ENCODE measurements at places on chromosomes 6 and 20. TPM values are rescaled to one million over a fixed set of nuclear protein-coding genes. Genes with fewer than 3 reads are reported as not detected.
A peak's percentile ranks its signal among the peaks of the same experiment; 100 is the strongest.

- DNase-seq = no peak
Observed at GRCh38 chr6:87660226-87660911, 41.7 kb downstream of the AKIRIN2 start.

MRPL2 gene
- 165 TPM for polyA plus RNA-seq

DNA sequence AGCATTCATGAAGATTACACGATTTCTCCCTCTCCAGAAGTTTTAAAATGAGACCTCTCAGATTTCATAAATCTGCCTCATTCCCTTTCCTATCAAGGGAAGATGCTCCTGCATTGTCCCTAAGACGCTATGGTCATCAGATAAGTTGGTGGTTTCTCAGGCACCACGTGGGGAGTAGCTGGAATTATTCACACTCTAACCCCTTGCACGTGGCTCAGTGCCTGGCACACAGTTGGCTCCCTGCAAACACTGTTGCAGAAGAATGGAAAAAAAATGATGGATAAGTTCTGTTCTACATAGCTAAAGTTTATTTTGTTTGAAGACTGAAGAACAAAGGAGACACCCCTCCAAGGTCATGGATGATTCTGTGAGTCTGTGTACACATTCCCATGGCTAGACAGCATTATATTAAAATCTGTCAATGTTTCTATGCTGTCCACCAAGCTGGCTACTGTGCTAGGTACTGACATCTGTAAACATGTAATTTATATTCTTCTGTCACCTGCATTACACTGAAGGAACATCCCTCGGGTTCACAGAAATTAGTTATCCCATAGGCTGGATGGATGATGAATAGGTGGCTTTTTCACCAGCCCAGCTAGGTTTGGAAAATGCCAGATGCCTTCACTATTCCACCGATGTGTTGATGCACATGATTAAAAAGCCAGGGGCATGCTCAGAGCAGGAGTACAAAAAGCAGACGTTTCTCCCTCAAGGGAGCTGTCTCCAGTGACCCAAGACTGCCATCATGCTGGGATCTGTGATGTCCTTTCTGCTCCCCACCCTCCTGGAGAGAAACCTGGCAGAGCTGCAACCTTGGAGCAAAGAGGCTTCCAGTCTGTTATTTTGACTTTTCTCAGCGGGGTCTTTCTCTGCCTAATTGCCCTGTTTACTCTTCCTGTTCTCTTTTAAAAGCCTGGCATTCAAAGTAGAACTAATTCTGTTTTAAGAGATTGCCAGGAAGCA is 610.5 kb downstream of the UTRN start:
- DNase-seq = no peak

GRCh38 chr6:2173203-2173961 is 72.0 kb downstream of the GMDS start:
- no peak for DNase-seq

DNA sequence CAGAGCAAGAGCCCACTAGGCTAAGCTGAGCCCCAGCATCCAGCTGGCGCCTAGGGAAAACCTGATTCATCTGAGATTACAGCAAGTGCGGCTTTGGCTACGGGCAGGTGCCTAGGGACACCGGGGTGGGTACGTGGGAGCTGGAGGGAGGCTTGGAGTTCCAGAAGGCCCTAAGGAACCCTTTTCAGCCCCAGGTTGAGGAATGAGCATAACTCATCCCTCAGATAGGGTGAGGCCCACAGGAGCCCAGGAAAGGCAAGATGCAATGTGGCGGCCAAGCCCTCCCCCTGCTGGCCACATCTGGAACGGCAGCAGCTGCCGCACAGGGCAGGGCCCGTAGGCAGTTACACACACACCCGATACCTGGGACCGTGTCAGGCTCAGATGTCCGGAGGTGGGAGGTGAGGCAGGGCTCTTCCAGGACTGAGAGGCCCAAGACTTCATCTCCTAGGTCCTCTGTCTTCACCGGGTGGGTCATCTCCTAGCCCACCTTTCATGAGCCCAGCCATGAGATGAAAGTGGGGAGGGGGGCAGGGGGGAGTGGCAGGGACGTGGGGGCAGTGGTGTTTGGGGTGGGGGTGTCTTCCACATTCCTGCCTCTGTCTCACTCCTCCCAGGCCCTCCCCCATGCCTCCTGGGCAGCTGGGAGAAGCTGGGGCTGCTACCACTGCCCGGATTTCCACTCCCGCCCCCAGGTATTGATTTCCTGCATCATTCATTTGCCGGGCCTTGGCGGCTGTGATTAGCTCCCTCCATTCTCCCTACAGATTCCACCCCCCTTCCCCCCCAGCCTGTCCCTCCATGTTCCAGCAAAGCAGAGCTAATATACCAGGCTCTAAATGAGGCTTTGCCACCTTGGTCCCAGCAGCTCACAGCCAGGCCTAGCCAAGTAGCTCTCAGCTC is 5.5 kb downstream of the MDGA1 start:
- peak; percentile 67 for DNase-seq

DNA sequence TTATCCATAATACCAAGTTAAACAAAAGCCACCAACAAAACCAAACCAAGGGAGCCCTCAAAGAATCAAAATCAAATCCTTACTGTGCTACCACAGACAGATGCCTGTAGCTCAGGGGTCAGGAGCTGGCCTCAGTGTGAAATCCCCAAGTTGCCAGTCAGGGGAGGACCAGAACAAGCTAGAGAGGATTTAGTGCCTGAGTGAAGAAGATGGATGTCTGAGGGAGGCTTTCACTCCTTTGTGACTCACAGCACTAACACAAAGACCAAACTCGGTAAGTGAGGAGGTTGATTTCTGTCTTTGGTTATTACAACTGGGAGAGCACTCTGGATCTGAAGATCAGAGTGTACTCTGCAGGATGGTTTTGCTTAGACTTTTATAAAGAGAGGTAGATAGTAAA is 189.9 kb upstream of the ZNF184 start:
- no peak for DNase-seq

ACTL10 gene
- polyA plus RNA-seq = 1.2 TPM

OR2J3 gene
- polyA plus RNA-seq = not detected

GRCh38 chr6:134117409-134117808 is 65.0 kb upstream of the SLC2A12 start:
- DNase-seq = no peak

DNA sequence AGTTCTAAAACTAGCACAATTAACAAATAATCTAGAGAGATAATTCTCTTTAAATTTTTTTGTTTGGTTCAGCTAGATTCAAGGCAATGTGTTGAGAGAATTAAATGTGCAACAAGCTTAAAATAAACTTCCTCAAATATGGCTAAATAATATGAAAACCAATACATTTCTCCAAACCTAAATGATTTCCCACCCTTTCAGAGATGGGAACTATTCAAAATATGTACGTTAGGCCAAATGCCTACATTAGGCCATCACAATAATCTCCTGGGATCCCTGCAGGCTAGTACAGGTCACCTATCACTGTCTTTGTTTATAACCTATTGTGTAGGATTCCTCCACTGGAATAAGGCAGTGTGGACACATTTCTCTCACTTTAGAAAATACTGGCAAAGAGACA is 1.7 kb downstream of the FAXC start:
- no peak for DNase-seq

PEDS1 gene
- 40.2 TPM for polyA plus RNA-seq

DNA sequence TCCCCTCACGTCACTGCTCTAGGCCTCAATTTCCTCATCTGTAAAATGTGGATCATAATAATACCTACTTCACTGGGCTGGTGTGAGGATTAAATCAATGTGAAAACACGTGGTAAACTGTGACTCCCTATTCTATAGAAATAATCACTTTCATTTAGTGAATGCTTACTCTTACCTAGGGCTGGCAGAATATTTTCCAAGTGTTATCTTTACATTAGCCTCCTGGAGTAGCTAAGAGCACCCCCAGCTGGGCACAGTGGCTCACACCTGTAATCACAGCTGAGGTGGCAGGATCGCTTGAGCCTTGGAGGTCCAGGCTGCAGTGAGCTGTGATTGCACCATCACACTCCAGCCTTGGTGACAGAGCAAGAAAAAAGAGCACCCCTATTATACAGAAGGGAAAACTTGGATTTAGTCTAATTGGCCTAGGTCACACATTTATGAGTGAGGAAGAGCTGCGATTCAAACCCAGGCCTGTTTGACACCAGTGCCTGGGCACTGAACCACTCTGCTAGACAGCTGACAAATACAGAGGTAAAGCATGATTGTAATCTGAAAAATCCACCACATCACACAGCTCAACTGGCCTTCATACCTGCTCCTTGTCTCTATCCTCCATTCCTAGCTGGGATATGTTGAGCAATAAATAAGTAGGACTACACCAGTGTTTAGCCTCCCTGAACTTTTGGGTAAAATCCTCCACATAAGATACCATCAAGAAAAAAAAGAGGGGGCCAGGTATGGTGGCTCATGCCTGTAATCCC is 1.4 kb upstream of the SNTA1 start:
- DNase-seq = peak; percentile 23

SMIM26 gene
- polyA plus RNA-seq = 145 TPM

RNF39 gene
- polyA plus RNA-seq = not detected

DNA sequence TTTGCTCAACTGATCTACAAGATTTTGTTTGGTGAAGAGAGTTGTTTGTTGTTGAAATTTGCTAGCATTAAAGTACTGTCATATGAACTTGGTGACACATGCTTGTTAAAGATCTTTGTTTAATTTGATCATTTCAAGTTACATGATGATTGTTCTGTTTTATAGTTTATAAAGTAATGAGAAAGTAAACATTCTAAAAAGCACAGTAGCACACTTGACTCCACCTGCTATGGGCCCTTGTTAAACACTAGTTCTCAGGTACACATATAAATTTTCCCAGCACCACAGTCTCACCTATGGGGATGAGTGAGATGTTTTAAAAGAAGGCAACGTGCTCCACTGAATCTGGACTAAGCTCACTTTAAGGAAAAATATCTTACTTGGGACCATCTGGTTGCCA is 14.1 kb downstream of the MCHR2 start:
- no peak for DNase-seq

- DNase-seq = no peak
Observed at GRCh38 chr6:149015535-149016525, 269.0 kb downstream of the UST start.

- DNase-seq = no peak
Observed at GRCh38 chr20:5845681-5846615, 95.7 kb downstream of the SHLD1 start.

RAET1L gene
- not detected for polyA plus RNA-seq

EIF2S2 gene
- polyA plus RNA-seq = 22.2 TPM

GLP1R gene
- 0.39 TPM for polyA plus RNA-seq

DNA sequence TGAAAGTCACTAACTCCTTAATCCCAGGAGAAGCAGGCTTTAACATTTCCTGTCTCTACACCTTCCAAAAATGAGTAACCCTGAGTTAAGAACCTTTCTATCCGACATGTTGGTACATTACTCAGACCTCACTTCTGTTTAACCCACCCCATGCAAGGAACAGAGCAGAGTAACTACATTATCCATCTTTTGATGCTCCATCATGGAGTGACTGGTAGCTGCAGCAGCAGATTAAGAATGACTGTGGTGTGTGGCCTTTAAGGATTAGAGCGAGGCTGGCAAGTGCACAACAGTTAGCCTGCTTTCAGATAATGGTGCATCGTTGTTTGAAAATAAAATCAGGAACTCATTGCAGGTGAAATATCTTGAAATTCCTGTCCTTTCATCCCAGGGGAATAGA is 2.0 kb downstream of the TRAF3IP2 start:
- no peak for DNase-seq

Data from heart right ventricle (tissue), 16 donors.